ENCODE measurements at places on chromosomes 12 and 14. TPM values are rescaled to one million over a fixed set of nuclear protein-coding genes. Genes with fewer than 3 reads are reported as not detected.
A peak's percentile ranks its signal among the peaks of the same experiment; 100 is the strongest.

DNA sequence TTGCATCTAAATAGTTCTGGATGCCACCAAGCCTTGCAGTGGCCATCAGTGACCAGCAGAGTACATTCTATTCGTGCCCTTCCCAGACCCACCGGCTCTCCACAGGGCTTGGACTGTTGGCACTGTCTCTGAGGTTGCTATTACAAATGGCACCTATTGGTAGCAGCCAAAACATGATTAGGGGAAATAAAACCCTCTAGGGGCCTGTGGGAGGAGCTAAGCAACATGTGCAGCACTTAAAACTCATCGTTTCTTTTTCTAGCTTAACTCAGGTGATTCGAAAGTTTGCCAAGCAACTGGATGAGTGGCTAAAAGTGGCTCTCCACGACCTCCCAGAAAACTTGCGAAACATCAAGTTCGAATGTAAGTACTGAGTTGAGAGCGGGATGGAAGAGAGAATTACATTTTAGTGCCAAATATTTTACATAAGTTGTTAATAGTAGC lies 65.4 kb upstream of the RIC8B start:
- no peak for DNase-seq

- no peak for DNase-seq
Observed at GRCh38 chr12:27545665-27546064, 21.7 kb downstream of the PPFIBP1 start.

DNA sequence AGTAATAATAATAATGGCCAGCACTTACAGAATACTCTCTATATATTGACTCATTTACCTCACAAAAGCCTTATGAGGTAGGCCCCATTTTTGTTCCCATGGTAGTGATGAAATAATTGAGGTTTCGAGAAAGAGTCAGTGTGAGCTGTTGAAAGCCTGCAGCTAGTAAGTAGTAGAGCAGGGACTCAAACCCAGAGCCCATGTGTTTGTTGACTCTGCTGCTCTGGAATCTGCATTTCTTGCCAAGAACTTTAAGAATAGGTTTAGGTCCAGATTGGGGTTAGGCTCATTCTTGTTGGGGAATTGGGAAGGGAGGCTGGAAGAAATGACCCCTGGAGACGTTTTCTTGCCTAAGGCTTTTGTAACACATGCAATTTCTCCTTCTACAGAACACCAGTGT lies 27.9 kb downstream of the DYRK4 start:
- DNase-seq, result no peak

GRCh38 chr12:22312336-22312735 lies 22.2 kb downstream of the ST8SIA1 start:
- DNase-seq, result no peak

DNA sequence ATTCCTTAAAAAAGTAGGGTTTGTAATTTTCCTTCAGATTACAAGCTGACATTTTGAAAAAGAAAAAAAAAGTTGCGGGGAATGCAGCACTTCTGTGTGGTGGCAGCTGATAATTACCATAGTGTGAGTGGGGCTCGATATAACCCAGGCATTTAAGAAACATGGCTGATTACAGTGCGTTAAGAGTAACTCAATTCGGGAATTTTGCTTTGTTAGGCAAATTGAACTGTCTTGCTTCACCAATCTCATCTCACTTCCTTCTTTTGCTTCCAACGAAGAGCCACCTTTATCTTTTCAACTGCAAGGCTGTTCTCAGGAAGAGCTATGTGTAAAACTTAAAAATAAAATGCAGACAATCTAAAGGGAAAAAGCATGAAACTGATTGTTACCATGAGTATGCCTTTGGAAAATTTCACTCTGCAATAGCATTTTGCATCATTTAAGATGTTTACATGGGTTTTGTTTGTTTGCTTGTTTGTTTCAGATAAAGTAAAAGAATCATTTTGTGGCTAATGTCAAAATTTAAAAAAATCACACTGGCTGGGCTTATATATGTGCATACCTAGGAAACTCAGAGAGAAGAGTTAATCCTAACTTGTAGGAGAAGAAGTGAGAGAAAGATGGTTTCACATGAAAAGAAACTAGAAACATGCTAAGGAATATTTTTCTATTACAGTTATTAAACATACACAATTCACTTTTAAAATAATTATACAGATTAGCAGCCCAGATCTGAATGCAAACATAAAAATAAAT lies 295.9 kb upstream of the ATP2B1 start:
- no peak for DNase-seq

- DNase-seq, result peak; percentile 42
Observed at GRCh38 chr12:123905319-123905925, 67.2 kb downstream of the CCDC92 start.

DNA sequence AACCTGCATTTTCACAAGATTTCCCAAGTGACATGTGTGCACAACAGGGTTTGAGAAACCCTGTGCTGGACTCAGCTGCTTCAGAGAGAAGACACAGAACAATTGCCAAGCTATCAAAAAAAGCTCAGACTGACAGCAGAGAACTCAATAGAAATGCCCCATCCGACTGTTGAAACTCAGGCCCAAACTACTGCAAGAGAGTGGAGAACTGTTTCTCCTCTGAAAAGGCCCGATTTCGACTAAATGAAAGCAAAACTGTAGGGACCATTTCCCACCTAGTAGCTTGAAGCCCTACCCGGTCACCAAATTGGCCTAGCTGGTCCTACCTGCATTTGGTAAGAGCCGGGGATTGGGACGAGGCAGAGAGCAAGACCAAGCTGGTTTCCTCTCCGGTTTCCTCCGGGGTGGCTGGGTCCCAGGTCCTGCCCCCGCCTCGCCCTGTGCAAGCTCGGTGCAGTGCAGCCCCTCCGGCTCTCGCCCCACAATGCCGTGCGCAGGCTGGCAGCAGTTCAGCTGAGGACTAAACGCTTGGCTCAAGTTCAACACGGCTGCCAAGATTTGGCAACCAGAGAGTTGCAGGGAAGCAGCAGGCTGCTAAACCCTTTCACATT lies 1180.6 kb downstream of the VRK1 start:
- peak; percentile 92 for DNase-seq

PTPN6 gene
- 70.8 TPM for total RNA-seq
